ENCODE measurements at places on chromosomes 5 and 9.

DNA sequence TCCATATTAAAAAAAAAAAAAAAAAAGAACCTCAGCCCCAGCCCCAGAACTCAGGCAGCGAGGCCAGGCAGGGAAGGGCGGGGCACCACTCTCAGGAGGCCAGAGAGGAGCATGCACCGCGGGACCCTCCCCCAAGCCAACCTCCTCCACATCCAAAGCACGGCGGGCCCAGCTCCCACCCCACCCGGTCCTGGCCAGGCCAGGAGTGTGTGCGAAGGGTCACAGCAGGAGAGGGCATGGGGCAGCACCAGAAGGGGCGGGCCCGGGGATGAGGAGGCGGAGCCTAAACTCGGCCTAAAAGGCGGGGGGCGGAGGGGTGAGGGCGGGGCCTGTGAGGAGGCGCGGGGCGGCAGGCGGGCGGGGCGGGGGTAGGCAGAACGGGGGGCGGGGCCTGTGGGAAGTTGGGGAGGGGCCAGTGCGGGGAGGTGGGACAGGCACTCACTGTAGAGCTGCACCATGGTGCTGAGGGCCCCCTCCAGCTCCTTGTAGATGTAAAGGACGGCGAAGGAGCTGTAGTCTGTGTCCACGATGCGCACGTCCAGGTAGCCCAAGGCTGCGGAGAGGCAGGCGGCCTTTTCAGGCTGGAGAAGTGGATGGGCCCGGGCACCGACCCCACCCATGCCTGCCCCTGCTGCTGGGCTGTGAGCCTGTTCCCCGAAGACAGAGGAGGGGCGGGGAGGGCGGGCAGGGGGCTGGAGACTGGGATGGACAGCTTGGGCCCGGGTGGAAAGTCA is 1.2 kb downstream of the LCN15 start:
- DNase-seq, result no peak

- DNase-seq, result no peak
Measured at GRCh38 chr9:122080986-122081385, 12.1 kb downstream of the TTLL11 start.

GRCh38 chr9:109600142-109600541 is 102.0 kb upstream of the PTPN3 start:
- DNase-seq, result peak; percentile 56

- DNase-seq, result no peak
Measured at GRCh38 chr9:100586093-100586492, 8.2 kb downstream of the CAVIN4 start.

DNA sequence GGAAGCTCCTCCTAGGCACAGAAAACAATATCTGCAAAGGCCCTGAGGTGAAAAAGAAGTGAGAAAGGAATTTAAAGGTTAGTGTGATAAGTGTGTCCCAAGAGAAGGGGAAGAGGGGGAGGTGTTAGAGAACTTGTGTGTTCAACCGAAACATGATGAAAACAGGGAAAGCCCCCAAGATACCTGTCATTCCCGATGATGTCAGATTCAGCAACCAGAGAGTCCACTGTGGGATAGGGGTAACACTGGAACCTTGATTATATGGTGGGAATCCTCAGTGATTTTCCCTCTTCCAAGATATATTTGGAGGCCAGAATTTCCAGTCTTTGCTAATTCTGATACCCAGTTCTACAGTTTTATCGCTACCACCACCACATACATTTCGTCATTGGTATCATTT is 15.5 kb upstream of the BNC2 start:
- DNase-seq, result no peak

DNA sequence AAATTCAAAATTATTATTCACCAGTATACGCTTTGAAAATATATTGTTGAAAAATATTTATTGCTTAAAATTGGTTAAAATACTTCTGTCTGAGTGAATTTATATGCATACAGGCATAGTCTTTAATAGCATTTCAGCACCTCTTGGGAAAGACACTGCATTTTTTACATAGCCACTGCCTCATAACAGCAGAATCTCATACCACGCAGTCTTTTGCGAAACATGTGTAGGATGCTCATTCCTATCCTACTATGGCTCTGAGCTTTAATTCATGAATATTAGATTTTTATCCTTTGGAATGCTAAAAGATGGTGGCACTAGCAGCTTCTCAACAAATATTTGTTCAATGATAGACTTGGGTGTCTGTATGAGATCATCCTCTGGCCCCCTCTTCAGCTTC is 94.0 kb upstream of the SH3GL2 start:
- no peak for DNase-seq

DNA sequence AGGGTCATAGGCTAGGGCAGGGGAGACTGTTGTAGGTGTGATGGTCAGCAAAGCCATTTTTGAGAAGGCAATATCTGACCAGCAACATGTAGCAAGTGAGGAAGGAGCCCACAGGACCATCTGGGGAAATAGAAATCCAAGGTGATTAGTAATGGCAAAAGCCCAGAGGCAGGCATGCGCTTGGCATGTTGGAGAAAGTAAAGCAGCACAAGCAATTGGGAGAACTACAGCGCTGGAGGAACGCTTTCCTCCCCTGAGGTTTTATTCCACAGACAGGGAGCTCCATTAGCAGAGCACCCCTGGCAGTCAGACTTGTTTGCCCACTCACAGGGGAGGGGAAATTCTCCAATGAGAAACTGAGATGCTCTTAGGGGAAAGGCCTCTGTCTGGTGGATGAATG is 54.8 kb upstream of the FOXB2 start:
- no peak for DNase-seq

- no peak for DNase-seq
Measured at GRCh38 chr5:73263001-73263710, 90.2 kb downstream of the TMEM174 start.

GRCh38 chr9:3992924-3993323 is 306.9 kb downstream of the GLIS3 start:
- no peak for DNase-seq

- DNase-seq, result no peak
Measured at GRCh38 chr5:31722111-31722510, 83.2 kb downstream of the PDZD2 start.

DNA sequence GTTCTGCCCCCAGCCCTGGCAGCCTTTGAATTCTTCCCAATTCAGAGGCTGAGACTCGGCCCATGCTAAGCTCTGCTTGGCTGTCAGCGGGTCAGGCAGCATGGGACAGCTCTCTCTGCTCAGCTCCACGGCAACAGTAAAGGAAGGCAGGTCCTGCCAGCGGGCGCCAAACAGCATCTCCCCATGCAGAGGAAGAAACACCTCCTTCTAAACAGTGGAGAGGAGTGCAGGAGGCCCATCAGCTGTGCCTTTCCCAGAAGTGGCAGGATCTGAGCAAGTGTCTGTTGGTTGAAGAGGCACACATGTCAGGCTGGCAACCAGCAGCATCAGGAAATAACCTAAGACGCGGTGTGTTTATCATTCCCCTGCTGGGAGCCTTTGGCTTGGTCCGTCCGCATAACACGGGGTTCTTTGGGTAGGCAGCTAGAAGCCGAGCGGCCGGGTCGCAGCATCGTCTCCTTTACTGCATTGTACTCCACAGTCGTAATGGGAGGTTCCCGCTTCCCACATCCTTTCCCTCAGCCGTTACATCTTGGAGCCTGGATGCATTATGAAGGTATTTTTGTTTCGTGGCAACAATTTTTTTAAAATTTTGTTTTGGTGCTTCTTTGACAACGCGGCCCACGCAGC is 42.7 kb upstream of the NCS1 start:
- no peak for DNase-seq

GRCh38 chr9:133538851-133539833 is 4.6 kb downstream of the ADAMTSL2 start:
- DNase-seq, result no peak

- peak; percentile 81 for DNase-seq
Measured at GRCh38 chr9:79221084-79221483, 350.7 kb upstream of the TLE4 start.

- DNase-seq, result no peak
Measured at GRCh38 chr5:61933787-61934626, 372.0 kb upstream of the KIF2A start.

GRCh38 chr5:2167671-2168070 is 284.9 kb upstream of the IRX4 start:
- no peak for DNase-seq

GRCh38 chr9:16154521-16155078 is 601.8 kb downstream of the CCDC171 start:
- no peak for DNase-seq

GRCh38 chr9:137721479-137721878 is 102.7 kb downstream of the EHMT1 start:
- no peak for DNase-seq

DNA sequence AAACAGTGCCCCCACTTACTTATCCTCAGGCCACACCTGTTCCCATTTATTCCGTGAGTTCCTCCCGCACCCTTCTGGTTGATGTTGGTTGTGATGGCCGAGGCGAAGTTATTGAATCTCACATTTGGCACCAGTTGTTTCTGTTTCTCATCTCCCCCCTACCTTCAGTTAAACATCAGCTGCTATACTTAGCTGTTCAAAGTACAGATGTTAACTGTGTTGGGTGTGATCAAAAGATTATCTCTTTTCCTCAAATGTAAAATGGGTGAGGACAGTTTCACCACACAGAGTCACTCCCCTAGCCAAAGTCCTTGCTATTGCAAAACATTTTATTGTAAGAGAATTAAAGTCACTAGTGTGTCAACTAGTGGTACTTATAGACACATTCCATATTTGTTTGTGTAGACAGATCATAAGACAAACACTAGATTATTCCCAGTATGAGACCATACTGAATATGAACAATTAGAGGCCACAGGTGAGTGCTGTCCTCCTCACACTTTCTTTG is 43.2 kb upstream of the PRSS3 start:
- no peak for DNase-seq

DNA sequence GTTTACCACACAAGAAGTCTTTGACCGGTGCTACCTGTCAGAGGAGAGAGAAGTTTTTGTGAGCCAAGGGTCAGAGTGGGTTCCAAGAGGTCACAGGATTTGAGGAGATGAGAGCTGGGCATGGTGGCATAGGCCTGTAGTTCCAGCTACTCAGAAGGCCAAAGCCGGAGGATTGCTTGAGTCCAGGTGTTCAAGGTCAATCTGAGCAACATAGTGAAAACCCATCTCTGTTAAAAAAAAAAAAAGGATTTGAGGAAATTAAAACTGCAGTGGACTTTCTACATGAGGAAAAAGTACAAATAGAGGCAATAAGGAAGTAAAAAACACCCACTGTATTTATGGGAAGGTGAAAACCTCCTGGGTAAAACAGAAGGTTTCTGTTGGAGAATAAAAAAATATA is 63.8 kb downstream of the PHAX start:
- DNase-seq, result no peak

DNA sequence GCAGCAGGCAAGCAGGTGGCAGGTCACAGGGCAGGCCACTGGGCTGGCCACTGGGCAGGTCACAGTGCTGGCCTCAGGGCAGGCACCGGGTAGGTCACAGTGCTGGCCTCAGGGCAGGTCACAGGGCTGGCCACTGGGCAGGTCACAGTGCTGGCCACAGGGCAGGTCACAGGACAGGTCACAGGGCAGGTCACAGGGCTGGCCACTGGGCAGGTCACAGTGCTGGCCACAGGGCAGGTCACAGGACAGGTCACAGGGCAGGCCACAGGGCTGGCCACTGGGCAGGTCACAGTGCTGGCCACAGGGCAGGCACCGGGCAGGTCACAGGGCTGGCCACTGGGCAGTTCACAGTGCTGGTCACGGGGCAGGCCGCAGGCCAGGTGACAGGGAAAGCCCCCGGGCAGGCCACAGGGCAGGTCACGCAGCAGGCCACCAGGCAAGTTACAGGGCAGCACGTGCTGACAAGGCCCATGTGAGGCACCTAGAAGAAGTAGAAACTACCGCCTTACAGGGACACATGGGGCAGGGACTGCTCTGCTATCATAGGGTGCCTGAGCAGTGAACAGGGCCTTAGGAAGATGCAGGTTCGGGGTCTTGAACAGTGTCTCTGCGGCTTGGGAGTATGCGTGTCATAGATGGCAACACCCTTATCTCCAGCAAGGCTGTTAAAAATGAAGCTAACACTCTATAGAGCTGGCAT is 18.6 kb upstream of the MED10 start:
- no peak for DNase-seq

- no peak for DNase-seq
Measured at GRCh38 chr5:40976836-40977235, 67.5 kb downstream of the C7 start.

GRCh38 chr9:78539904-78540303 is 243.0 kb downstream of the PSAT1 start:
- peak; percentile 86 for DNase-seq

DNA sequence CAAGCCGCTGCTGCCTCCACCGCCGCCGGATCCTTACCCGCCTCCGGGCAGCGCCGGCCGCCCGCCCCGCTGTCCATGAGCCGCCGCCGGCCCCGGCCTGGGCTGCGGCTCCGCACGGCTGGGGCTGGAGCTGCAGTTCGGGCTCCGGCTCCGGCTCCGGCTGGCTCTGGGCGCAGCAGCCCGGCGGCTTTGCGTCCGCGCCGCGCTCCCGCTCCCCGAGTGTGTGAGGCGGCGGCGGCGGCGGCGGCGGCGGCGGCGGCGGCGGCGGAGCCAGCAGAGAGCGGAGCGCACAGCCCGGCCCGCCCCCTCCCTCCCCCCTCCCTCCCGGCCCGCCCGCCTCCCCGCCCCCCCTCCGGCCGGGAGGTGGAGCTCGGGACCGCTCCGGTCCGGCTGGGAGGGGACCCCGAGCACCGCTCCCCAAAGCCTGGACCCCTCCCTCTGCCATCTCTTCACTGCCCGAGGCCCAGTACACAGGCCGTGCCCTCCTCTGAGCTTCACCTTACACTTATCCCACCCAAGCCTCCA is at the start of gene PCDH1:
PCDH1 (minus strand) TSS at position 225 of the 525 bp plus-strand sequence; CDS start at position 77, 148 bp downstream.
- no peak for DNase-seq

DNA sequence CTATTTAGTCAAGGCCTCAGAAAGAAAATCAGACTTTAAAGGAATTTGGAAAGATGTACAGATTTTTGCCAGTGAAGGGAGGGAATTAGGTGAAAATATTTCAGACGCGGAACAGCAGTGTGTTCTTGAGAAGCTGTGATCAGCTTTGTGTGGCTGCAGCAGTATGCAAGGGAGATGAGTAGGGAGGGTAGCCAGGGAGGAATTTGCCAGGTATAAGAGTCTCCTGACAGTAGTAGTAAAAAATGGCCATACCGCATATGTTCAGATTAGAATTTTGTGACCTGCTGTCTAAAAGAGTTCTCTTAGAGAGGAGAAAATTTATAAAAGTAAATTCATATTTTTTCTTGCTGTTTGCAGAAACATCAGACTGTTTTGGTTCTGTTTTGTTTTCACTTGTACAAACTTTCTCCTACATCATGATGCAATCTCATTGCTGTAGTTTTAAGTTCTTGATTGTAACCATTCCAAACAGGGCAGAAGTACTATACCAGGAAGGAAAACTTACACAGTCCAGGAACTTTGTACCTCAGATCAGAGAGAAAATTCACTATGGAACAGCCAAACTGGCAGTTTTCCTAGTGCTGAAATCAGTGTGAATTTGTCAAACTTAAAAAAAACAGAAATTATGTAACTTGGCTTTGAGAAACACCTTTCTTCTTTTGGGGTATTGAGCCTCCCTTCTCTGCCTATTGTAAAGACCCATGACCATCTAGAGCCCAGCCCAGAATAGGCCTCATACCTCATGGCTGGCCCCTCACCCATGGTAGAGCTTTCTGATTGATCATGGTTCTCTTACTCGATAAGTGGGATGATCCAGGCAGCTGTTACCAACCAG is 78.4 kb upstream of the NR3C1 start:
- no peak for DNase-seq

Data from HS-5 (cell line).